ENCODE measurements at places on chromosomes 7 and 10. TPM values are rescaled to one million over a fixed set of nuclear protein-coding genes. Genes with fewer than 3 reads are reported as not detected.

The PNLIPRP1 gene
- not detected for total RNA-seq

The GHITM gene
- 118 TPM for total RNA-seq

The NUTM2E gene
- not detected for total RNA-seq

The CYP2W1 gene
- not detected for total RNA-seq

The TAC1 gene
- 2.8 TPM for total RNA-seq

The C10orf143 gene
- total RNA-seq, result 2.1 TPM

The COBL gene
- total RNA-seq, result 16.1 TPM

The GPR15LG gene
- not detected for total RNA-seq

The DIP2C gene
- 17.1 TPM for total RNA-seq

The AGBL3 gene
- total RNA-seq, result 5.1 TPM

The OPN1SW gene
- not detected for total RNA-seq

The DPY19L1 gene
- total RNA-seq, result 17.4 TPM

The SPDYE8 gene
- total RNA-seq, result not detected

The GBX1 gene
- total RNA-seq, result not detected

The FIGNL1 gene
- total RNA-seq, result 10.8 TPM

The DNAJC30 gene
- 6.9 TPM for total RNA-seq

The ASB10 gene
- total RNA-seq, result not detected

The NPSR1 gene
- total RNA-seq, result not detected

The FBXL13 gene
- 4.2 TPM for total RNA-seq

The HTR7 gene
- 0.66 TPM for total RNA-seq

The FEZF1 gene
- total RNA-seq, result not detected

The TRIM73 gene
- 4.8 TPM for total RNA-seq

The ADGRA1 gene
- not detected for total RNA-seq

The ZWINT gene
- 5.0 TPM for total RNA-seq

The BMPER gene
- 6.9 TPM for total RNA-seq

The MGAM2 gene
- 2.3 TPM for total RNA-seq
